Renal cortical epithelial cell (primary cell): ENCODE measurements at places on chromosomes 11 and 22. TPM values are rescaled to one million over a fixed set of nuclear protein-coding genes. Genes with fewer than 3 reads are reported as not detected.
A peak's percentile ranks its signal among the peaks of the same experiment; 100 is the strongest.

DNA sequence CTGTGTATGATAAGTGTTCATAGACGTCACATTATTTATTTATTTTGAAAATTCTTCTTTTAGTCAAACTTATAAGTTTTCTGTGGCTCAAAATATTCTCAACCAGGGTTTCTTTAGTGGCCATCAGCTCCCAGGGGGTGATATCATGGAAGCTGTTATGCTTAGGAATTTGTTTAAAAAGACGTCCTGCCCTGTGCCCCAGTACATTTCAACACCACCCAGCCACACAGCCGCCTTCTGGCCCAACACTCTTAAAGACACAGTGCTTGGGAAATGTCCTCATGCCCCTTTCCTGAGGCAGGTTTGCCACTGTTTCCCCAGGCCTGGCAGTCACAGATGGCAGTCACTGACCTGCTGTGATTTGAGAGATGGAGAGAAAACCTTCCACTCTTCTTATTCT lies 19.9 kb downstream of the TSKU start:
- no peak for DNase-seq

GRCh38 chr11:85595285-85595884 lies 31.8 kb downstream of the DLG2 start:
- DNase-seq, result peak; percentile 65

DNA sequence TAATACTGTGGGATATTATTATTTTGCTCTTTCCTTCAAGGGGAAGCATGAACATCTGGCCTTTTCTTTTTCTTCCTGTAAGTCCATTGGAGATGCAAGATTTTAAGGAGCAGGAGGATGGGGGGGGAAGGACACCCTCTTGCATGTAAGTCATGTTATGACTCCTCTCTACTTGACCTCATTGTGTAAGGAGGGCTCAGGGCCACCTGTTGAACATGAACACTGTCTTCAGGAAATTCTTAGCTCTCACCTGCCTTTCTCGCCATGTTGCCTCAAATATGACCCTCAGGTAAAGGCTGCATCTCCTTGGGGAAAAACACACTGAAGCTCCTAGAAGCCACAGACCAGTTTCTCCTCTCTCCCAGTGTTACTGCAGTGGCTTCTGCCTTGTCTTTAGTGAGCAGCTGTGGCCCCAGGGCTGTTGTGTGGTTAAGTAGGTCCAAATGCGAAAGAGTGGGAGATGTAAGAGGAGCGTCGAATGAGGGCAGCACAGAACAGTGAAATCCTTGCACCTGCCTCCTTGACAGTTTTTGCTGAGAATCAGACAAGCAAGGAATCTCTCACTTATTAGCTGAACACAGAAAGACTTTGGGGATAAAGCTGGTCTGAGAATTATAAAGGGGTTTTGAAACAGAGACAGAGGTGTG lies 1.3 kb upstream of the RAG1 start:
- no peak for DNase-seq

DNA sequence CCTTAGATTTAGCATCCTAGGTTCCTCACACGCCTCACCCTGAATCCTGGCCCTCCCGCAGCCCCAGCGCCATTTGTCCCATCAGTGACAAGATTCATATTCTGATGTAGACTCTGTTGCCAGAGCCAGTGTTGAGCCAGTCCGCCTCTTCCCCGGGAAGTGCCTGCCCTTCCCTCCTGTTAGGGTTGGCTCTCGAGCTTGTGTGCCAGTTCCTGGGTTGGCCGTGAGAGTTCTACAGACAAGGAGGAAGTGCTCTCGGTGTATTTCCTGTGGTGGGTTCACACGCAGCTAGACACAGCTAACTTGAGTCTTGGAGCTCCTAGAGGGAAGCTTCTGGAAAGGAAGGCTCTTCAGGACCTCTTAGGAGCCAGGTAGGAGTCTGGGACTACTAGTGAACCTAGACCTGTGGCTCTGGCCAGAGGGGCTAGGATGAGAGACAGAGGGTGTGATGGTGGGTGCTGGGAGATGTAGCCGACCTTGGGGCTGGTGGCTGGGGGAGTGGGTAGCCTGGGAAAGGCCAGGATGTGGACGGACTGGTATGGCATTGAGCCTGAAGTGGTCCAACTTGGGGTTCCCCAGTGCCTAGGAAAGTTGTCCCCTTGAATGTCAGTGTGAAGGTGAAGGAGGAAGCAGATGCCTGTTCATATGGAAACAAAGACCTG lies at the start of gene IL18BP:
Gene IL18BP (plus strand): TSS at position 261 of the 662 bp plus-strand sequence. CDS start 1,076 bp downstream, outside the sequence.
- no peak for DNase-seq

DNA sequence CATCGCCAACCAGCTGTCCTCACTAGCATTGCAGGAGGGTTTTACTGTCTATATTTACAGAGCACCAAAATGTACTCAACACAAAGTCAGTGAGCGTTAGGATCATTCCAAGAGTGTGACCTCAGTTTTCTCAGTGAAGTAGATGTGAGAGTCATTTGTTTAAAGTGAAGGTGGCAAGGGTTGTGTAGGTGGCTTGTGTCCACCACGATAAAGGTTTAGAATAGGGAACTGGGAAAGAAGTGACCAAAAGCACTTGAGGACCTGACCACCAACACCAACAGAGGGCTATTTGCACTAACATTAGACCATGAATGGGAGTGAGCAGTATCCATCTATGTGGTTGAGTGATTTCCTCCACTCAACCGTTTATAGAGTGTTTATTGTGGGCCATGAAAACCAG lies 152.5 kb upstream of the POU2AF2 start:
- no peak for DNase-seq

PGA4 gene
- total RNA-seq, result not detected in 2 replicates

- no peak for DNase-seq
These were observed 191.5 kb downstream of the MAML2 start for GRCh38 chr11:96151501-96151900.

KRTAP5-10 gene
- not detected in 2 replicates for total RNA-seq

DNA sequence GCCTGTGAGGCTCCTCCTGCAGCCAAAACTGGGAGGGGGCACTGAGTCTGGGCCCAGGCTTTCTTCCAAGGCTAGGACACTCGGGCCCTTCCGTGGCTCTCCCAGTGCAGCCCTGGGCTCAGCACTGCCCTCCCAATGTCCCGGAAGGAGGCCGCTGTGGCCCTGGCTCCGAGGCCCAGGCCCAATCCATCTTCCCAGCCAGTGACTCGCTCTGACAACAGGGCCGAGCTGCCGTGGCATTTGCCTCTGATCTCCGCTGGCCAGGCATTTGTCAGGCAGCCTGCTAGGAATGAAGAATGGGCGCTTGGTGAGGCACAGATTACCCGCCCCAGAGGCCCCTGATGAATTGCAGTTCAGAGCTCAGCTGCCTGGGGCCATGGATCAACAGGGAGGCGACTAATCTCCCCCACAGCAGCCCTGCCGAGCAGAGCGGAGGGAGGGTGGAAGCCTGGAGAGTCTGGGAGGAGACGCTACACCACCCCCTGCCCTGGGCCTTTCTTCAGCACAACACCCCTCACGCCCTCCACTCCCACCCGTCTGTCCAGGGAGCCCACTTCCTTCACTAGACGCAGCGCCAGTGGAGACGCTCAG lies 8.3 kb downstream of the FXYD2 start:
- DNase-seq, result peak; percentile 75

GRCh38 chr11:6475936-6476335 lies 2.2 kb upstream of the TRIM3 start:
- no peak for DNase-seq

HEPN1 gene
- not detected in 2 replicates for total RNA-seq

CDPF1 gene
- 9.0 and 10.4 TPM in 2 replicates for total RNA-seq

DNA sequence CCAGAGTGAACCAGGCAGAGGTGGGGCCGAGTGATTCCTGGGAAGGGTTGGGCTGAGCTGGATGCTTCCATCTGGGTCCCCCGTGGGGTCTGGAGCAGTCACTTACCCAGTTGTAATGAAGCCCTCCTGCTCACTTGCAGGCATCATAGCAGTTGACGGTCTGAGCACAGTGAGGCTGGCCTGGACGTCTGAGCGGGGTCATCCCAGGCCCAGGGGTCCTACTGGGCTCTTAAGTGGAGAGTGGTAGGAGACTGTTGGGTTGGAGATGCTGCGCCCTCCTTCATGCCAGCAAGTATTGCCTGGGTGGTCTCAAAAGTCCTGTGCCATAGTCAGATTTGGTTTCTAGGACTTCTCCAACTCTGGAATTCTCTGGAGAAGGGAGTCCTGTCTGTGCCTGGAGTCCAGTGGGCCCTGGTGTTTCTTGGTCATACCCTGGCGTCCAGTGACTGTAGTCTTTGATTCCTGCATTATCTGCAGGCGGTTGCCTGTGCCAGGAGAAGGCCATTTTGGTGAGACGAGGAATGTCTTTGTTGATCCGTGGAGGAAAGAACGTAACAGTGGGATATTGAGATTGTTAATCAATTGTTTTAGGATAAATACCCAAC lies 82.3 kb downstream of the TBC1D22A start:
- no peak for DNase-seq

DNA sequence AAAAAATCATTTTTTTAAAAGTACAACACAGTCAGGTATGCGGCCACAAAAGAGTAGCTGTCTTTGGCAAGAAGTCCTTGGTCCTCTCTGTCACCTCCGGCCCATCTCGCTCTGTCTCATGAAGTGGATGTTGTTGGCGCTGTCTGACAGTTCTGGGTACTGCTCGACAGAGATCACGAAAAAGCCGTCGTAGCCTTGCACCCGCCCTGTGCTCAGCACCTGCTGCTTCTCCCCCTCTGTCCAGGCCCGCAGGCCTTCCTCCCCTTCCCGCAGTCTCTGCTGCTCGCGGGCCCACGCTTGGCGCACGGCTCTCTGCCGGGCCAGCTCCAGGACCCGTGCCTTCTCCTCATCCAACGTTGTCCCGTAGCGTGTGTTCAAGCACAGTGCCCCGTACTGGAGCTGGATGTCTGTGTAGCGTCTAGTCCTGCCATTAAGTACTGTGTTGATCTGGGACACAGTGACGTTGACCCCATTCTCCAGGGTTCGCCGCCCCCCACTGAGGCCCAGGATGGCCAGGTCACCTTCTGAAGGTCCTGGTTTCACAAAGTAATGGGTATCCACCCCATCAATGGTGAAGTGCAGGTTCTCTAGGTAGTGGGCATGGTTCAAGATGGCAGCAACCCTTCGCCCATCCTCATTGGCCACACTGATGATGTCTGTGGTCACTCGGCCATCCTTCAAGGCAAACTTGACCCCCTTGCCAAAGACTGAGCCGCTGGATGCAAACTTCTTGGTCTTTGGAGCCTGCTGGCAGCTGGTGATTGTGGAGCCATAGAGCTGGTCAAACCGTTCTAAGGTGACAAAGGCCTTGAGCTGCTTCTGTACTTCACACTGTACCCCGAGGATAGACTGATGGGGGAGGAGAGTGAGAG lies 83.5 kb upstream of the NARS2 start:
- no peak for DNase-seq

DNA sequence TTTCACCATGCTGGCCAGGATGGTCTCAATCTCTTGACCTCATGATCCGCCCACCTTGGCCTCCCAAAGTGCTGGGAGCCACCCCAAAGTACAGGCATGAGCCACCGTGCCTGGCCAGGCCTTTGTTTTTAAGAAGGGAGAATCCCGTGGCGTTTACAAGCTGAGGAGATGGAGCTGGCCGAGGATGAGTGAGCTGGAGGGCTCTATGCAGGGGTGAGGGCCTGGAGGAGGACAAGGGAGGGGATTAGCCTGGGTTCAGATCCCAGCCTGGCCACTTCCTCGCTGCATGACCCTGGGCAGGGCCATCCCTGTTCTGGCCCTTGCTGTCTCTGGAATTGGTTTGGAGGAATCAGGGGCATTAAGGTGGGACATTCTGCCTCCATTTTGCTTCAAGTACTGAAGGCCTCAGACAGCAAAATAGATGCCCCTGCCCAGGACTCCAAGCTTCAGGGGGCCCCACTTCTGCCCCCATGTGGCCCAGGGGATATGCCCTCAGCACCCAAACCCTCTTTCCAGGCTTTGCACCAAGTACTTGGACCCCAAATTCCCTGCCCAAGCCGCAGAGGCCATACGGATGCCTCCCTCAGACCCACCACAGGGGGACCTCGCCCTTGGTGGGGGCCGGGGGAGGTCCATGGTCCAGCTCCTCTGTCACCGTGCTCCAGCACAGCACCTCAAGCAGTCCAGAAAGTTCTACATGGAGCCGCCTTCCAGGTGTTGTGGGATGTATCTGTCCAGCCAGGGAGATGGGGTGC lies 12.1 kb upstream of the LRP5 start:
- DNase-seq, result no peak

- DNase-seq, result no peak
These were observed 81.2 kb downstream of the PACS1 start for GRCh38 chr11:66151273-66151672.

GRCh38 chr11:66071381-66071801 lies 1.3 kb downstream of the PACS1 start:
- DNase-seq, result no peak

DNA sequence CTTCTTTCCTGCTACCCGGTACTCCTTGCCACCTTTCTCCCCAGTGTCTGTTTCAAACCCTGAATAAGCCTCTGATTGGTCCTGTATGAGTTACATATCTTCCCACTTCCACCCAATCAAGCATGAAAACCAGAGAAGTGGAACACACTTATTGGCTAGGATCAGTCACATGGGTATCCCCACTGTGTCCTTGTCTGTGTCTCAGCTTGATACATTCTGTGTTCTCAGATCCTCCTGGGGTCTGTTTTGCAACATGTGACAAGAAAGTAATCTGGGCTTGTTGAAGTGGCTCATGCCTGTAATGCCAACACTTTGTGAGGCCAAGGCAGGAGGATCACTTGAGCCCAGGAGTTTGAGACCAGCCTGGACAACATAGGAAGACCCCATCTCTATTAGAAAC lies 23.9 kb downstream of the MCHR1 start:
- DNase-seq, result no peak

MS4A4E gene
- not detected in 2 replicates for total RNA-seq

DNA sequence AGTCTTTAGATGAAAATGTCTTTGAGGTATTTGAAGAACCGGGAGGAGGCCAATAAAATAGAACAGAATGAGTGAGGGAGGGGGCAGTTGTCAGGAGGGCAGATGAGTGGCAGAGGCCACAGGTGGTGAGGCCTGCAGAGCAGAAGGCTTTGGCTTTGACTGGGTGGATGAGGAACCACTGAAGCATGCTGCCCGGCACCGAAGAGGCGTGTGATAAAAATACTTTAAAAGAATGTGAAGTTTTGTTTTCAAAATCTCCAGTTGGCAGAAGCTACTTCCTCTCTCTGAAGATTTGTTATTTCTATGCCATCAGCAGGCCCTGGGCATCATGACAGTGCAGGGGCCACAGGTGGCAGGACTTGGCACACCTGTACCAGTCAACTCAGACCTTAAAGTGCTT lies 6.3 kb downstream of the MS4A12 start:
- DNase-seq, result no peak

DNA sequence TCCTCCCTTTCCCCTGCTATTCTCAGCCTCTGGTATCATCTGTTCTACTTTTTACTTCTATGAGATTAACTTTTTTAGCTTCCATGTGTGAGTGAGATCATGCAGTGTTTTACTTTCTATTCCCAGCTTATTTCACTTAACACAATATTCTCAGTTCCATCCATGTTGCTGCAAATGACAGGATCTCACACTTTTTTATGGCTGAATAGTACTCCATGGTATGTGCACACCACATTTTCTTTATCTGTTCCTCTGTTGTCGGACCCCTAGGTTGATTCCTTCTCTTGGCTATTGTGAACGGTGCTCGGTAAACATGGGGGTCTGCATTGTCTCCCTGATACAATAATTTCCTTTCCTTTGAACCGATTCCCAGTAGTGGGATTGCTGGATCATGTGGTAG lies 81.0 kb upstream of the RAB1B start:
- no peak for DNase-seq
